ENCODE measurements at places on chromosomes 6 and 20.

GRCh38 chr6:138685257-138685656, 88.3 kb upstream of the CCDC28A start:
- DNase-seq = no peak

DNA sequence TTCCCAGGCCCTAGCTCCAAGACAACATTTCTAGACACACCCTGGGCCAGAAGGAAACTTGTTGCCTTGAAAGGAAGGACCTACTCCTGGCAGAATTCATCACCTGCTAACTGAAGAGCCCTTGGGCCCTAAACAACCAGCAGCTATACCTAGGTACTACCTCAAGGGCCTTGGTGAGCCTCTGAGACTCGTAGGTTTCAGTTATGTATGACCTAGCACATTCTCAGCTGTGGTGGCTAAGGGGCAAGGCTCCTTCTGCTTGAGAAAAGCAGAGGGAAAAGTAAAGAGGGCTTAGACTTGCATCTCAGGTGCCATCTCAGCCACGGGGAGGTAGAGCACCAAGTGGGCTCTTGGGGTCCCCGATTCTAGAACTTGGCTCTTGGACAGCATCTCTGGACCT, 132.3 kb upstream of the NHSL1 start:
- DNase-seq = no peak

DNA sequence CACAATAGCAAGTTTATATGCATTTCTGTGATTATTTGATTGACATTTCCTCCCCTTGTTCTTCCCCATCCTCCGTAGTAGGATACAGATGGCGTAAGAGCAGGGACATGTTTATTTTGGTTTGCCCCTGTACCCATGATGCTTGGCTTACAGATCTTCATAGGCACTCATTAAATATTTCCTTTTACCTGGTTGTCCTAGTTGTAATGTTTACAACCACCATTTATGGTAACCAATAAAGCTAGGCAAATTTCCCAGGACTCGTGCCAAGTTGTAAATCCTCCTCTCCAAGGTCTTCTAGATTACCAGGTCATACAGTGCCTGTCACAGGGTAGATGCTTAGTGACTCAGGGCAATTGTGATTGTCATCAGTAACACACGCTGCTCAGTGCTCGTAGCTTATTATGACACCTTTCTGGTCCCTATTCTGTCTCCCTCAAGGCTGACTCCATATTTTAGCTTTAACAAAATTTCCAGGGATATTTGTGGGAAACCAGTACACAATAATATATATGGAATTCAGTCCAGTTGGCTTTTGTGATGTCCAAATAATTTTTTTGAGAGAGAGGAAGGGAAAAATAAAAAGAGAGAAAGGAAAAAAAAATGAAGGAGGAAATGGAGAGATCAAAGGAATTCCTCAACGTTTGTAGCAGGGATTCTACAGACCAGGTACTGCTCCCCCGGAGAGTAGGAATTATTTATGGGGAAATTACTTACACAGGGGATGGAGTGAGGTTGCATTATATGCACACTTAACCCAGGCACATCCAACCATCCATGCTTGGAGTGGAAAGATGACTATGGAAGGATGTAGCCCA, 24.6 kb downstream of the CYP24A1 start:
- no peak for DNase-seq

GRCh38 chr6:165055231-165055630, 254.2 kb downstream of the C6orf118 start:
- no peak for DNase-seq

GRCh38 chr6:2958331-2958711, 13.0 kb downstream of the SERPINB6 start:
- no peak for DNase-seq

- no peak for DNase-seq
Observed at GRCh38 chr6:166588691-166589336, 2.3 kb upstream of the RAMACL start.

DNA sequence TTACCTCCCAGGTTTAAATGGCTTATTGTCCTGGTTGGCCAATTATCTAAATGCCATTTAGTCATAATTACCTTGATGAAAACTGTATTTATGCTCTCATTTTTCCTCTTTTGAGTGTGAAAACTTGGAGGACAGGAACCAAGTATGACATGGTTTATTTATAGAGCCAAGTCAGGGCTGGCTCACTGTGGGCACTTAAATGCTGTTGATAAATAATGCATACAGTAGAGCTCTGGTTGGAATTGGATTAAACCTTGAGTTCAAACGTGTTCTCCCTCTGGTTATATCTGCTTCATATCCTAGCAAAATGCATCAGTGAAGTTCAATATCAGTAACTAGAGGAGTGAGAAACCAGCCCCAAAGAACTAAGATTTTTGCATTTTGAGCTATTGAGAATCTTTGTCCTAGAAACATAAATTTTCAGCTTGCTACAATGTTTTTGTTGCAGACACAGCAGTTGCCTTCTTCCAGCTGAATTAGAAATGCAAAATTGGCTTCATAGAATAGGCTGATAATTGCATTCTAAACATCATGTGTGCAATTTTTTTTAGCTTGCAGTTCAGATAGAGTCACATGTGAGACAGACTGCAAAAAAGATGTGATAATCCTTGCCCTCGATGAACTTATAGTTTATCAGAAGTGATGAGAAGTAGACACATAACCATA, 255.8 kb downstream of the BTBD3 start:
- DNase-seq = no peak

- DNase-seq = no peak
Observed at GRCh38 chr20:54173653-54174456, at the start of gene CYP24A1. TSS of gene CYP24A1 (minus strand) at chr20:54173986. CDS start at chr20:54173579, 407 bp downstream.

GRCh38 chr20:20096421-20096820, 44.1 kb downstream of the CFAP61 start:
- no peak for DNase-seq

DNA sequence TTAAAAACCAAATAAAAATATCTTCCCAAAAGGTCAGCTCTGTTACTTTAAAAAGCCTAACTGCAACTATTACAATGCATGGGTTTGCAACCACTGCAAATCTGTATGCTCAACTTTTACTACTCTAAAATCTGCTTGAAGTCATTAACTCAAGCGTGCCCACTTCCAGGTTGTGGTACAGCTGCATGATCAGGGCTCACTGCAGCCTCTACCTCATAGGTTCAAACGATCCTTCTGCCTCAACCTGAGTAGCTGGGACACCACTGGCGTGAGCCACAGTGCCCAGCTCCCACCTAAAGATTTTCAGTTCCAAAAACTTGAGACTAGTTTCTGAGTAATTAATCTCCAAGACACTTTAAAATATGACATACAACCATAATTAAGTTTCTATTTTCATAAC, 8.2 kb downstream of the DIDO1 start:
- DNase-seq = no peak

DNA sequence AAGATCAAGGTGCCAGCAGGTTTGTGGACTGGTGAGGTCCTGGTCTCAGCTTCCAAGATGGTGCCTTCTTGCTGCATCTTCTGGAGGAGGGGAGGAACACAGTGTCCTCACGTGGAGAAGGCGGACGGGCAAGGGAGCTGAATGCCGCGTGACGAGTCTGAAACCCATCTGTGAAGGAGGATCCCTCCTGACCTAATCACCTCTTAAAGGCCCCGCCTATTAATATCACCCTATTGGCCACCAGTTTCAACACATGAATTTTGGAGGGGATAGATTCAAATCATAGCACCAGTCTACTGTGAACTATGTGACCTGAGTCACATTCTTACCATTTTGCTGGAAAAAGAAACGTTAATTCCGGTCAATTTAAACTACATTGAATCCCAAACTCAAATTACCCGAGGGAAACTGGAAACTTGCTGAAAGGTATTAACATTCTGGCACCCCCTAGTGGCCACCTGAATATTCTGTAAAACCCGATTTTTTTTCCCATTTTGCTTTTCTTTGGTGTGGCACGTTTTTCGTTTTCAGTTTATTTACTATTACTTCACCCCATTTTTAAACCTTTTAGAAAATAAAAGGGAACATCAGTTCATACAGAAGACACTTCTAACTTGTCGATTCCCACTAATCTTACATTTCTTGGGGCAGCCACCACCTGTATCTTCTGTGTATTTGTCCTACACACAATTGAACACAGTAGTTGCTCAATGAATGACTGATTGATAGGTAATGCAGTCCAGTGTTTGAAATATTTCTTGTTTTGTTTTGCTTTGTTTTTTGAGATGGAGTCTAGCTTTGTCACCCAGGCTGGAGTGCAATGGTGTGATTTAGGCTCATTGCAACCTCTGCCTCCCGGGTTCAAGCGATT, 17.9 kb upstream of the CCDC170 start:
- peak; percentile 24 for DNase-seq

DNA sequence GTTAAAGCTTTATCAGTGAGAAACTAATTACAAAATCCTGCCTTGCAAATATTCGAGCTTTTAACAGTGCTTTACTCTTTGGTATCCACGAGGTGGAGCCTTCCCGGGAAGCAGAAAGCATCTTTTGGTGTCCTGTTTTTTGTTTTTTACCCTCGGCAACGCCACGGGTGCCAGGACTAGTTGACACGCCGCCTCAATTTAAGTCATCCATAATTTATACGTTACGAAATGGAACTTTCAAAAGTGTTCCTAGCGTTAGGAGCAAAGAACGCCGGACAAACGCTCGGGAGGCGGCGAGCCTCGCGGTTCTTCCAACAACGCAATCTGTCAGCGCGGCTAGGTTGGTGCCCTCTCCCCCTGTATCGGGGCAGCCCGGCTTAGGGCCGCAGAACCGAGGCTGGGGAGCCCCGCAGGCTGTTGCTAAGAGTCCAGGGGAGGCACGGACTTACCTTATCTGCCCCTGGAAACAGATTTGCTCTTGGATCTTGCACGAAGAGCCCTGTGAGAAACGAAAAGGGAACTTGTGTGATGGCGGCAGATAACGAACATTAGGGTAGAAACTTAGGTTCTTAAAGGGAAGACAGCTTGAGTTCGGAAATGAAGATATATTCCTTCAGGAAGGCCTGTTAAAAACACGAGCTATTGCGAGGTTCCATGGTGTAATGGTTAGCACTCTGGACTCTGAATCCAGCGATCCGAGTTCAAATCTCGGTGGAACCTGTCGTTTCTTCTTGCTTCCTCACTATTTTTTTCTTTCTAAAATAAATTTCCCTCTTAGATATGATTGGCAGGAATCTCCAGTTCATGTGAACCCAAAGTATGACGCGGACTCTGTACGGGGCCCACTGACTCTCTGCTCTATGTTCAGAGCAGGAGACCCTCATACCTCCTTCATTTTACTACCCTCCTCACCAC, 46.2 kb upstream of the ZNF184 start:
- DNase-seq = peak; percentile 27

GRCh38 chr6:149128489-149129145, 188.9 kb upstream of the TAB2 start:
- no peak for DNase-seq

DNA sequence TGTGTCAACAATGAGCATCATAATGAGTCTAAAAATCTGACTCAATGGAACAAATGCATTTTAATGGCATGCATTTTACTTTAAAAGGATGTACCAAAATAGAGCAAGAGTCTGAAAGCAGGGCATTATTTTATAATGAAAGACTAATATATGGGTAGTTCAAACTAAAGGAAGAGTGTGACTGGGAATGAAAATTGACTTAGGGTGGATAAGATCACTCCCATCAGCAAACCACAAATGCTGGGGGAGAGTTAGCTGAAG, 114.7 kb downstream of the SOX4 start:
- DNase-seq = no peak

DNA sequence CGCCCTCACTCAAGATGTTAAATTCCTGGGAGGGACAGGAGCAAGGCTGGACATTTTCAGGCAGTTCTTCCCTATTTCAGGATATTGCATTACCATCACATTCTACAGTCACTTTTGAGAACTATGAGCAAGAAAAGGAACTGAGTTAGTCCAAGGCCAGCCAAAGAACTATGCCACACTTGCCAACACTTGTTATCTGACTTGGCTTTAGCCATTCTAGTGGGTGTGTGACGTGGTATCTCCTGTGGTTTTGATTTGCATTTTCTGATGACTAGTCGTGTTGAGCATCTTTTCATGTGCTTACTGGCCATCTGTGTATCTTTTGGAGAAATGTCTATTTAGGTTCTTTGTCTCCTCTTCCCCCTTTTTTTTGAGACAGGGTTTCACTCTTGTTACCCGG, 12.0 kb downstream of the XRN2 start:
- no peak for DNase-seq

GRCh38 chr6:72738091-72738490, 116.2 kb downstream of the KCNQ5 start:
- no peak for DNase-seq

DNA sequence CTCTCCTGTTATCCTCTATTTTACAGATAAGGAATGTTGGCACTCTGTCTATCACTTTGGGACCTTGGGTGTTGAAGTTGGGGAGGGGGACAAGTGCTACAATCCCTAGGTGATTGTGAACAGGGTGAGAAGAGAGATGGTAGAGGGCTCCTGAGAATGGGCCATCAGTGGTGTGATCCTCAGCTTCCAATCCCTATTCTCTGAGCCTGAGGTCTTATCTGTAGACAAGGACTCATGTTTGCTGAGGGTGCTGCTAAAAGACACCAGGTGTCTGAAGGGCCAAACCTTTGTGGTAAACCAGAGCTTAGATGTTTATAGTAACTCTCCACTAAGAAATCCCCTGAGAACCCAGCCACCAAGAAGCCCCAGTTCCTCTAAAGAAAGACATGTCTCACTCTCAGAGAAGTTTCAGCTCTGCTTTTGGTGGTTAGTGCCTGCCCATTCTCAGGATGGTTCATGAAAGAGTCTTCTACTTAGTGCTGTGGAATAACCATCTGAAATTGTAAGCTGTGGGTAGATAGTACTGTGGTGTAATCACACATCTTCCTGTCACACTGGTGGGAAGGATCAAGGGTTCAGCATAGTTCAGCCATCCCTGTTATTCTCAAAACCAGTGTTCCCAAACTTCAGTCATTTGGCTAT, 58.2 kb upstream of the IL20RA start:
- no peak for DNase-seq

GRCh38 chr6:34393191-34393965, 909 bp upstream of the NUDT3 start:
- peak; percentile 2 for DNase-seq

DNA sequence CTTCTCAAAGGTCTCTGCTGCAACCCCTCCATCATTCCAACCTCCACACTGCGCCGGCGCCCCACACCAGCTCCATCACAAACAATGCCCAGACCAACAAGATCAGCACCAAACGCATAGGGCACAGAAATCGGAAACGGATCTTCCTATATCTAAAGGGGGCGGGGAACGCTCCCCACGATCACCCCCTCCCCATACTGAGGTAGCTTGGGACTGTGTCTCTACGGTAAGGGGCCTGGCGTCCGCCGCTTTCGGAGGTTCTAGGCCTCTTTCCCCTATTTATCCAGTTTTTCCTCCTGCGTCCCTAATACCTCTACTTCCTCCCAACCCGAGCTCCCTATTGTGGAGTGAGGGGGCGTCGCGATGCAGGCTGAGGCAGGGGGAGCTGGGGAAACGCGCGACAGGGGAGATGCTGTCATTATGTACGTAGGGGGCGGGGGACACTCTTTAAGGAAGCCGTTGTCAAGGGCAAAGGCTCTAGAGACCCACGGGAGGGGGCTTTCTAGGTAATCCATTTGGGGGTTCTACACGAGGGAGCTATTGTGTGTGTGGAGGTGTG, 909 bp downstream of the DNAAF9 start:
- DNase-seq = no peak

GRCh38 chr6:52407467-52407866, 12.7 kb upstream of the EFHC1 start:
- DNase-seq = no peak

GRCh38 chr6:21999012-21999528, 297.8 kb downstream of the PRL start:
- no peak for DNase-seq

- no peak for DNase-seq
Observed at GRCh38 chr20:37947943-37948342, 45.0 kb downstream of the VSTM2L start.

Data from stimulated activated CD8-positive, alpha-beta memory T cell treated with anti-CD3 and anti-CD28 coated beads, Interleukin-15, amount 100 ng/mL, for 1 hour (primary cell).